ENCODE measurements at places on chromosomes 3 and 15.
A peak's percentile ranks its signal among the peaks of the same experiment; 100 is the strongest.

- DNase-seq, result no peak
Observed at GRCh38 chr3:341998-342397, 145.4 kb downstream of the CHL1 start.

DNA sequence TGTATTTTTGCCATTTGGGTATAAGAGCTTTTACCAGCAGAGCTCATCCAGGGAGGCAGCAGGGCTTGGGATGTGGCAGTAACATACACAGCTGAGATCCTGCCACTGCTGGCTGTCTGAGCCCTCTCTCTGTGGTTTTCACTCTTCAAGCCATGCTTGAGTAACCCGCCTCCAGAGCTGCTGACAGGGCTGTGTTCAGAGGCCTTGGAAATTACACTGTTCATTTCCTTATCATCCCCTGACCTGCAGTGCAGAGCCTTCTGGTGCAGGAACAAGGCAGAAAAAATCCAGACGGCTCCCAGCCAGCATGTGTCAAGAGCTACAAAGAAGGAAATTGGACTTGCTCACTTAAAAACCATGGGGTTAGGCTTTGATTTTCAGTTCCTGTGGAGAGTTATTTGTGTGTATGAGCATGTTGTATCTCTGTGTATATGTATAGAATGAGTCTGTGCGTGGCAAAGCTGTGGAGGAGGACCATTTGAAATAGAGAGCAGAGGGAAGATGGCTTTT, 47.0 kb downstream of the ZNF609 start:
- peak; percentile 81 for DNase-seq

- peak; percentile 39 for DNase-seq
Observed at GRCh38 chr3:36843065-36844051, 79.0 kb upstream of the DCLK3 start.

DNA sequence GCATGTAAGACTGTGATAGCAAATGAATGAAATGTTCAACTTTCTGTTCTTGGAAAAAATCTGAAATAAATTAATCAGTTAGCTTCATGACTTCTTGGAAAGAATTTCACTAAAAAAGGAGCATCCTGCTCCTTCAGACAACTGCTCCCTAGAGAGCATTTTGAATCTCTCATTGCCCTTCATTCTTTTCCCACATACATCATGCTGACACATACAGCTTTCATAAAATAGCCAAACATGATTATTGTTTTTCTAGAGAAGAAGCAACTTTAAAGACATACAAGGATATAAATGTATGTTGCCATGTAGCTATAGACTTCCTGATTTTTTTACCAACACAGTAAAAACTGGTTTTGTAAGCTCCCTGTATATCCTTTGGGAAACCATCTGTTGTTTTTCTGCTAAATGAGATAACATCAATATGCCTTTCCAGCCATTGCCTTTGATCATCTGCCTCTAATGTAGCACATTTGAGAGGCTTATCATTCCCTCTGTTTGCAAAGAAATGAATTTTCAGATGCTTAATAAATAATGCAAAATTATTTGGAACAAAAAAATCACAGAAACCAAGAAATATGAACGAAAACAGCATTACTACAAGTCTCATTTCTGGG, 248.2 kb upstream of the GPR149 start:
- peak; percentile 37 for DNase-seq

- DNase-seq, result no peak
Observed at GRCh38 chr3:33957176-33957575, 158.7 kb downstream of the PDCD6IP start.

DNA sequence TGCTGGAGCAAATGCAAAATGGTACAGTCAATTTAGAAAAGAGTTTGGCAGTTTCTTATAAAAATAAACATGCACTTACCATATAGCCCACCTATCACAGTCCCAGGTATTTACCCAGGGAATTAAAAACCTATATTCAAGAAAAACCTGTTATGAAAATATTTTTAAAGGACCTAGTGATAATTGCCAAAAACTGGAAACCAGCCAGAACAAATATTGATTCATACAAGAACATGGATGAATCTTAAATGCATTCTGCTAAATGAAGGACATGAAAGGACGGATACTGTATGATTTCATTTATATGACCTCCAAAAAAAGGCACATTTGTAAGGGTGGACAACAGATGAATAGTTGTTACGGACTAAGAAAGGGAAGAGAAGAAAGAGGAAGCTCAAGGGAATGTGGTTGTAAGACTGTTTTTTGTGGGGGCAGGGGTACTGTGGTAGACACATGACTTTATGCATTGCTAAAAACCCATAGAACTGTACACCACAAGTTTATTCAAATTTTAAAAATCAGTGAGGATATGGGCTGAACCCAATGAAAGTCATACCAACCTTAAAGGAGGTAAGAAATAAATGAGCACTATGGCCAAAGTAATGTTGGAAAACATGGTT, 61.0 kb downstream of the ZBBX start:
- DNase-seq, result no peak

DNA sequence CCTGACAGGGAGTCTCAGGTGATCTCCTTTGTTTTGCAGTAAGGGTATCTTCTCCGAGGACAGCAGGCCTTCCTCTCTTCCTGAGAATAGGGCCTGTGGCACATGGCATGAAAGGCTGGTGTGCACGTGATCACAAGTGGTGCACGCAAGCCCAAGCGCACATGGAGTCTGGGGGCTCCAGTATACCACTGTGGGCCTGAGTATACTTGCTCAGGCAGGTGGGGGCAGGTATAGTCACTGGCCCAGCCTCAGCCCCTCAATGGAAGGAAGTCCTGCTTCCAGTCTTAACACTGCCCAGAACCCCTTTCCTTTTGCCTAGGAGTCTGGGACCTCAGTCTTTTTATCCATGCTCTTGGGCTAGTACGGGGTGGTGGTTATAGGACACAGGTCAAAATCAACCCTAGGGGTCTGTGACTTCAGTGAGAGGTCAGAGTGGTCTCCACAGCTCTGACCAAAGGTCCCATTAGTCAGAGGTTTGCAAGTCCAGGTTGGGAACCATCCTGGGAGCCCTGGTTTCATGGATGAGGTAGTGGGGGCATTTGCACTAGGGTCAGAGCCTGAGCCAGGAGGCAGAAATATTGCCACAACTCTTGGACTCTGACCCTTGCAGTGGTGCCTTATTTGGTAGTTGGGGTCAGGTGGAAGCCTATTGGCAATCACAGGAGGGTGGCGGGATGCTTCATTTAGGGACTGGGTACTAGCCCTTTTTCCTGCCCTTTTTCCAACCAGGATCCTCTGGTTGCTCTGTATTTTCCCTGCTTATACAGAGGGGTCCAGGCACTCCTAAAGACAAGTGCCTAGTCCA, 823 bp upstream of the CCDC71 start:
- no peak for DNase-seq

- no peak for DNase-seq
Observed at GRCh38 chr3:72095521-72095920, 310.6 kb upstream of the PROK2 start.

- DNase-seq, result no peak
Observed at GRCh38 chr3:127676456-127676855, 3.7 kb downstream of the ABTB1 start.

DNA sequence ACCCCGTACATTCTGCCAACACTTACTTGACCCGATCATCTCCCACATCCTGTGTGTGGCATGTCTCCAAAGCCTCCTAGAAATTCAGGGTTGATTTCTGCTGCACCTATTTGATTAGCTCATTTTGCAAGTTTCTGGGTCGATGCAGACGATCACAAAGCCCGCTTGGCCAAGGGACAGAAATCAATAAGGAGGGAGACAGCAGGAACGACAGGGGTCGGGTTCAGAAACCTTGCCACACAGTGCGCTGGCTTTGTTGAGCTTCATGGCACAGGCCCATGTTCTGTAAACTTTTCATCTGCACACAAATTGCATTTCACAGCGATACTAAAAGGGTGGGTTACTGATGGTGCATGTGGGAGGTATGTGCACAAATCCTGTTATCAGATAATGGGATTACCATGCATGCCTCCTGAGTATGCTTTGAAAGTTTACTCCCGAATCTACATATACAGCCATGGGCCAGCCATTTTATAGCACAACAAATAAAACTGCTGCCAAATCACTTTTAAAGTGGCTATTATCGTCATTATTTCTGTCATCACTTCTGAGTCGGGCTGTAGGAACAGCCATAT, 95.9 kb upstream of the ATP11B start:
- DNase-seq, result peak; percentile 24

GRCh38 chr3:171561596-171562323, 101.6 kb upstream of the TNIK start:
- DNase-seq, result no peak
